ENCODE measurements at places on chromosomes 7 and 10.

GRCh38 chr10:79129361-79129997 is 60.7 kb downstream of the ZMIZ1 start:
- DNase-seq, result no peak

DNA sequence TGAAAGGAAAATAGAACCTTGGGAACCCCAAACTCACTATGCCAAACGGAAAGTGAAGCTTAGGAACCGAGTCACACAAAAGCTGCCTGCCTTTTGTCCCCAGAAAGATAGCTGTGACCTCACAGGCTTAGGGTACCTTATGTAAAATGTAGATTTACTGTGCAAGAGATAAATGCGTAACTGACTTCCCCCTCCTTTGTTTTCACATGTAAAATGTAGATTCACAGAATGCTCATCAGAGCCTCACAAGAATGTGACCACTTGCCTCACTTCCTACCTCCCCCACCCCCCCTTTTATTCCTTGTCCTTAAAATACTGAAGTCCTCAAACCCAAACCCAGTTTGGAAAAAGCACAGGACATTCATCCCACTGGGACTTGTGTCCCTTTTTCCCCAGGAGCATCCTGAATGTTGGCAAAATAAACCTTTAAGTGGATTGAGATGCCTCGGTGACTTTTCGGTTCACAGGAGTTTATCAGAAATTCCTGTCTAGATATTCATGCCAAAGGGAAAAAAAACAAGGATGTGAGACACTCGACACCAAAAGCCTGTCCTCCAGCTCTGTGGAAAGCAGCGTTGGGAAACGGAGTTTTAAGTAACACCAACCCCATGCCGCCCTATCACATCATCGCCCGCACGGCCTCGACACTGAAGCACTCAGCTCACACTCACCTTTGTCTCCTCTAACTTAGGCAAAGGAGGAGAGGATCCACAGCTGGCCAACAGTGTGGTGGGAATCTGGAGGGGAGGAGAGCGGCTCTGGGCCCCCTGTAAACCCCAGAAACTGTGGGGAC is 45.9 kb downstream of the SVIL start:
- DNase-seq, result no peak

DNA sequence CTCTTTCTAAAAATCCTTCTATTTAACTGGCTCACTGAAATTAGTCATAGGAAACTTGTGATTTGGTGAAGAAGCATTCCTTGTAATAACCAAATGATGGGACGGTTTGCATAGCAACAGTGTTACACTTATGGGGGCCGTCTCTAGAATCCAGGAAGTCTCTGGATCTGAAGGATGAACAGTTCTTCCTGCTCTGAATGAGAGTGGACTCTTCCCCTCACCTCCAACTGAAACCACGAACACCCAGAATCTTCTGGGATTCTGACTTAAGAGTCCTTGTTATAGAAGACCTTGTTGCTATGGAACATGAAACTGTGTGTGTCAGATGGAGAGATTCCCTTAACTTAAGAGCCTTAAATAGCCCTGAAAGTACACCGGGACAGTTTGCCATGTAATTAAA is 23.2 kb downstream of the NOLC1 start:
- no peak for DNase-seq

DNA sequence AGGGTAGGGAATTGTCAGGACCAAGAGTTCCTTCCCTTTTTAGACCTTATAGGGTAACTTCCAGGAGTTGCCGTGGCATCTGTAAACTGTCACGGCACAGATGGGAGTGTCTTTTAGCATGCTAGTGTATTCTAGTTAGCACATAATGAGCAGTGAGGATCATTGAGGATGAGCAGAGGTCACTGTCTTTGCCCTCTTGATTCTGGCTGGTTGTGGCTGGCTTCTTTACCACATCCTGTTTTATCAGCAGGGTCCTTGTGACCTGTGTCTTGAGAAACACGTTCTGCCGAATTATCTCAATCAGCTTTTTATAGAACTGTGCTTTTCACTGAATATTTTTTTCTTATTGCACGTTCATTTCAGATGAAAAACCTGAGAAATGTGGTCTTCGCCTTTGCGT is 41.5 kb downstream of the MINPP1 start:
- no peak for DNase-seq

DNA sequence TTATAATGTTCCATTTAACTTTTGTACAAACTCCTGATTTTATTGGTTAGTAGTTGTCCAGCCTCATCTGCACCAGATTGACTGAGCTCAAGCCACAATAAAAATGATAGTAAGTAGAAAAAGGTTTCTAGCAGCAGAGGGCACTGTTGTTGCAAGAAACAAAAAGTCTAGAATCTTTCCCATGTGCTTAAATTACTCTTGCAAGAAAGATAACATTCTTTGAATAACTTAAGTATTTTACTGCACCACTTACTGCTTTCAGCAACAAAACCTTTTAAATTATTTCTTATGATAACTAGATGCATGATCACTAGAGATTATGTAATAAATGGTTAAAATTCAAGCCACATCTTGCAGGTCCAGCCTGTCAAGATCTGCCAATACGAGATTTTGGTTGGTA is 27.0 kb downstream of the LMOD2 start:
- DNase-seq, result no peak

DNA sequence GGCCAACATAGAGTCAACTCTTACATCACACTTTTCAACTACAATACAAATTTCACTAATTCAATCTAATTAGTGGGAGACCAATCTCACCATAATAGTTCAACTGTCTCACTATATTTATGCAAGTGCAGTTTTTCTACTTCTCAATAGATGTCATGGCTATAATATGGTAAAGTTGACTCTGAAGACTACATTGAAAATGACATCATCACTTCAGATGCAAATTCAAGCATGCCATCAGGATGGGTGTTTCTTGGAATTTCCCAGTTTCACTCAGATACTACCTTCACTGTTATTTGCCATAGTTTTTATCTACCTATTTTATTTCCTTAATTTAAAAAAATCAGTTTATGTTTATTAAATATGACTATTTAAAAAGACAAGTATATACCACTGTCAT is 67.1 kb downstream of the ABLIM1 start:
- DNase-seq, result no peak

DNA sequence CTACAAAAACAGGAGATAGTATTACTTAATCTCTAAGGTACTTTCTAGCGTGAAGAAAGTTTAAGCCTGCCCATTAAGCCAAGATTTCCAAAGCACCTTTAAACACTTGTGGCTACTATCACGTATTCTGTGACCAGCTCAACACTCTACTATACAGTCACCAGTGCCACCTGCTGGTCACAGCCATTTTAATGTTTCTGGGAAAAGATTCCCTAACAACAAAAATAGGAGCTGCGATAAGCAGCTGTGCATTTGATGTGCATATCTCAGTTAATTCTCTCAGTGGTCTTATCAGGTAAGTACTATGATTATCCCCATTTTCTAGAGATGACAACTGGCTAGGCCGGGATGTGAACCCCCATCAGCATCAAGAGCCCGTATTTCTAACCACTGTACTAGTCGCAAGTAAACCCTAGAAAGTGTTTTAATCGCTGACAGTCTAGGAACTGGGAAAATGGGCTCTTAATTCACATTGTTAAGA is 860 bp downstream of the SEC31B start:
- DNase-seq, result peak; percentile 57

GRCh38 chr10:76879116-76879913 is 758.3 kb downstream of the KCNMA1 start:
- DNase-seq, result no peak

GRCh38 chr10:132538790-132539421 is 1.3 kb downstream of the INPP5A start:
- no peak for DNase-seq

DNA sequence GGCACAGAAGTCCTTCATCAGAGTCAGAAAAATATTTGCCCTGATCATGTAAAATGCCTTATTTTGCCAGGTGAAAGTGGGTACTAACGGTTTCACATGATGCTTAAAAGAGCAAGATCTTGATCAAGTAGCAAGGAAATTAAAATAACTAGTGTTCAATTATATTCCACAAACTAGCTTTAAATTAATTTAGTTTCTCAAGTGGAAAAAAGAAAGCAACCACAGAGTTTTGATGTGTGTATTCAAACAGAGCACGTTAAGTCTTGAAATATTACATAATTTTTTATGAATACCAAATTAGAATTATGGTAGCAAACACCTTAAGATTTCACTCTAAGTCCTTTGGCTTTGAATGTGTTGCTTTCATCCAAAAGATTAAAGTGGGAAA is 47.3 kb downstream of the PIP4K2A start:
- no peak for DNase-seq

- no peak for DNase-seq
These were observed 180.7 kb upstream of the PRSS1 start for GRCh38 chr7:142568435-142569097.

GRCh38 chr10:86387178-86387794 is 20.7 kb upstream of the GRID1 start:
- no peak for DNase-seq

GRCh38 chr10:86803156-86803555 is 46.7 kb downstream of the BMPR1A start:
- no peak for DNase-seq

GRCh38 chr7:256981-257646 is 32.9 kb upstream of the FOXL3 start:
- DNase-seq, result no peak

DNA sequence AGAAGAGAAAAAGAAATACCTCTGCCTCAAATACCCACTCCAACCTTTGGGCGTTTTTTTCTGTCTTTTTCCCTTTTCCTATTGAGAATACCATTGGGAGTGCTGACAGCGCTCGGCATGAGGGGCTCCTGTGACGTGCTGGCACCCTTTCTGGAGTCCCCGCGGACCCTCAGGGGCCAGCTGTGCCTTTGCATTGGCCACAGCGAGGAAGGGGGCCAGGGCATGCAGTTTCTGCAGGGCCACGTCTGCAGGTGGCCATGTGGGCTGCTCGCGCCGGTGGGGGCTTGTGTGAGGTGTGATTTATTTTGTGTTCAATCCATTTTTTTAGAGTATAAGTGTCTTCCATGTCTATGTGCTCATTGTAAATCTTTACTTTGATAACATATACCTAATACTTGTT is 57.4 kb downstream of the INPP5A start:
- DNase-seq, result no peak

GRCh38 chr7:132485136-132485535 is 91.1 kb downstream of the PLXNA4 start:
- no peak for DNase-seq

DNA sequence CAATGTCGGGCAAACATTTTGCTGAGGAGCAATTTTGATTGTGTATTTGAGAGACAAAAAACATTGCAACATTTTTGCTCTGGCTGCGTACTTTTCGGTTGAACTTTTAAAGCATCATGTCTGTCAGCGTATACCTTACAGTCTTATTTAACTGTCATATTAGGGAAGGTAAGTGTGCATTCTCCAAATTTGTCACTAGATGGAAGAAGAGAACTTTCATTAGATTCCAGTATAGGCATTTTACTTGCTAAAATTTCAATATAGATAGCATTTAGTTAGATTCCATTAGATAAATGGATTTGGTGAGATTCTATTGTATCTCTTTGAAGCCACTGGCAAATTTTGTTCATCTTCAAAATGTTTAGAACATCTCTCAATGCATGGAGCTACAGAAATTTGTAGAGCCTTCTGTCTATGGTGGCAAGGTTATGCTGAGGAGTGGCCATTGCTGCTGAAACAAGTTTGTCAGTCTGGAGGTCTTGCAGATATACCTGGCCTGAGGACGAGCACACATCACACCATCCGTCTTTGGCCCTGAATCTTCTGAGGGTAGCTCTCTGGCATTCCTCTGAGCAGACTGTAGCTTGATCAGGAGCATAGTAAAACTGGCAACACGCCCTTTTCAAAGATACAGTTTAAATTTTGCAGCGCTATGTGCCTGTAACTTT is 437.5 kb upstream of the MBL2 start:
- DNase-seq, result no peak

DNA sequence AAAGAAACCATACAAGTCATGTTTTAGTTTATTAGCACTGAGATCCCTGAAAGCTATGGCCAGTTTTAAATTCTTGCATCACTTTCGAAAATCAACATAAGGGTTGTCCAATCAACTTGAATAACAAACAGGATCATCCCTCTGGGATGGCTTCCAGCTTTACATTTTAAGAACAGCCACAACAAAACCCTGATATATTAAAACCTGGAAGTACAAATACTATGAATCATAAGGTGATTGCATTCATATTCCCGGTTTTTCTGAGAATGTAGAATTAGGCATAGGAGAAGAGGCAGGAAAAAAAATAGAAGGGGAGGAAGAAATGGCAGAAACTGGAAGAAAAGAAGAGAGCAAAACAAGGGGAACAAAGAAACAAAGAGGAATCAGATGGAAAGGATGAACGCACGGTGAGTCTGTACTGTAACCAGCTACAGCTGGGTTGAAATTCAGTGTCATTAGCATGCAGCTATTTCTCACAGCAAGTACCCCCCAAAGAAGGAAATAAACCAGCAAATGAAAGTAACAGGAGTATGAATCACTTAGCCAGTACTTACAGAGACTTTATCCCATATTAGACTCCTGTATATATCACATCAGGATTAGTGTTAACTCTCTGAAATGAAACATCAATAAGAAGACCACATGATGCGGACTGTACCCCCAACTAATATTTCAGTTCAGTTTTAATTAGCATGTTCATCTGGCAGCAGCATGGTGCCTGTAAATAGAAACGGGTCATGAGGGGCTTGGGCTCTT is 301.3 kb downstream of the RNLS start:
- DNase-seq, result no peak

DNA sequence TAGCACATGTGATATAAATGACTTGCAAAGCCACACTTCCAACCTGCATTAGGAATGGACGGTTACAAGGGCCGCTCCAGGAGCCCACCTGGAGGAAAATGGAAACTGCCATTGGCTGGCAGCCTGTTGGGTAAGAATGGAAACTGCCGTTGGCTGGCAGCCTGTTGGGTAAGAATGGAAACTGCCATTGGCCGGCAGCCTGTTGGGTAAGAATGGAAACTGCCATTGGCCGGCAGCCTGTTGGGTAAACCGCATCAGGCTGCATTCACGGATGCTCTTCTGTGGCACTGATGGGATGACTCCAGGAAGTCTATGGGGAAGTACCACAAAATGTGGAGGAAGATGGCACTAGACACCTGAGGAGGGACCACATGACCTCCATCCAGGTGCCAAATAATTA is 143.1 kb downstream of the DPP6 start:
- DNase-seq, result no peak

DNA sequence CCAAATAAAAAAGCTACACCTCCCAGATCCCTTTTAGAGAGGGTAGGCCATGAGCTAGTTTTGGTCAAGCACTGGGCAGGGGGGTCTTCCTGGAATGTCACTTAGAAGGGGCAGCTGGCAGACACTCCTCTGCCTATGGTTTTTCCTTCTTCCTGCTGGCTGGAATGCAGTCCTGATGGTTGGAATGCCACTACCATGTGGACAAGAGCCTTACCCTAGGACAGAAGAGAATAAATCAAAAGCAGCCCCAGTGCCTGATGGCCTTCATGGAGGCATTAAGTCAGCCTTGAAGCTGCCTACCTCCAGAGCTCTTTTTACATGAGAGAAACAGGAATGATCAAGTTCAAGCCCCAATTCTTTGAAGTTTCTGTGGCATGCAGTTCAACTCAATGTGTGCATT is 43.5 kb upstream of the SORBS1 start:
- no peak for DNase-seq

- DNase-seq, result no peak
These were observed 20.5 kb downstream of the MPP7 start for GRCh38 chr10:28282336-28282735.

- no peak for DNase-seq
These were observed 7.0 kb downstream of the GET4 start for GRCh38 chr7:883055-884021.
